ENCODE measurements at places on chromosomes 7 and 10.

DNA sequence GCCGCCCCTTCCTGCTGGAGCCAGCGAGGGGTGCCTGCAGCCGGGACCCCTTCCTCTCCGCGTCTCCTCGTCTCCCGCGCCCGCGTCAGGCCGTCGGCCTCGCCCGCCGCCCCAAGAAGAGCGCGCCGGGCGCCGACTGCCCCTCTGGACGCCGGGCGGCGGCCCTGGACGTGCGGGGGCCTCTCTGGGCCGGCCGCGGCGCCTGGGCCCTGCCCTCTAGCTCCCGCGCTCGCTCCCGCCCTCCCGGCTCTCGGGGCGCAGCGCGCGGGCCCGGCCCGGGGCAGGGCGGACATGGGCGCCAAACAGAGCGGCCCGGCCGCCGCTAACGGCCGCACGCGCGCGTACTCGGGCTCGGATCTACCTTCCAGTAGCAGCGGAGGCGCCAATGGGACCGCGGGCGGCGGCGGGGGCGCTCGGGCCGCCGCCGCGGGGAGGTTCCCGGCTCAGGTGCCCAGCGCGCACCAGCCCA lies 704 bp downstream of the ZNRF2 start:
- DNase-seq = peak; percentile 17

DNA sequence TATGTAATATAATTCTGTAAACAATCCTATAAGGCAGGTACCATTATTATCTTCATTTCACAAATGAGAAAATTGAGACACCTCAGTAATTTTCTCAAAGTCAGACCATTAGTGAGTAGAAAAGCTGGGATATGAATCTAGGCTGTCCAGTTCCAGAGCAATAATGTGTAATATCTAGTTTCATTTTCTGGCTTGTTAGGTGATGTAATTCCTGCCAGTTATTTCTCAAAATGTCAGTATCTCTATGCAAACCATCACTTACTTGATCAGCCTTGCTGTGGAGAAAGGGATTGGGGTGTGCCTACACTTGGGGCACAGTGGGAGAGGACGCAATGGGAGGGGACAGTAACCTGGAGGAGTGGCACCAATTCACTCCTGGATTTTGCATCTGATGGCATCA lies 157.5 kb downstream of the LYZL1 start:
- no peak for DNase-seq

DNA sequence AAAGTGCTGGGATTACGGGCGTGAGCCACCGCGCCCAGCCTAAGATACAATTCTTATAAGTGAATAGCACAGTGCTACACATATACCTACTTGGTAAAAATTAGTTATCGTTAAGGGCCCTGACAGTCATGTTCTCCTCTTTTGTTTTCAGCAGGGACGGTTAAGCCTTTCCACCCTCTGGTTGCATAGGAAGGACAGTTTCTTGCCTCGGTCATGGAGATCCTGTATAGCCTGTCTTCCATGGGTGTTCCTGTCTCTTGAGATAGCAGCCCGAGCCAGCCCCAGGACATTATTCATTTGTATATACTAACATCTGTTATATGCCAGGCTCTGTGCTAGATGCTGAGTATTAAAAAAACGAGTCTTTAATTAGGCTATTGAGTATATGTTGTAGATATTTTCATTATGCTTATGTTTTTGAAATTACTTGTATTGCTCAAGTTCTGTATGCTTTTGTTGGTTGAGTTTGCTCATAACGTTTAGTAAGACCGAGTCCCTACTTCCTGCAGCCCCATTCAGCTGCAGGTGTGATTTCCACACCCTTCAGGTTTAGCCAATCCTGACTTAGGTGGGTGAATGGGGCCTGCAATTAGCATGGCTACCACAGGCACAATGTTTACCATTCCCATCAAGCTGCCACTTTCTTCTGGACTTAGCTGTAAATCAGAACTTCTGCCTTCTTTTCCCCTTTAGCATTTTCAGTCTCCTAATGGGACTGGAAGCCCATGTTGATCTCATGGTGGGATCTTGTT lies 24.8 kb downstream of the CCSER2 start:
- no peak for DNase-seq

DNA sequence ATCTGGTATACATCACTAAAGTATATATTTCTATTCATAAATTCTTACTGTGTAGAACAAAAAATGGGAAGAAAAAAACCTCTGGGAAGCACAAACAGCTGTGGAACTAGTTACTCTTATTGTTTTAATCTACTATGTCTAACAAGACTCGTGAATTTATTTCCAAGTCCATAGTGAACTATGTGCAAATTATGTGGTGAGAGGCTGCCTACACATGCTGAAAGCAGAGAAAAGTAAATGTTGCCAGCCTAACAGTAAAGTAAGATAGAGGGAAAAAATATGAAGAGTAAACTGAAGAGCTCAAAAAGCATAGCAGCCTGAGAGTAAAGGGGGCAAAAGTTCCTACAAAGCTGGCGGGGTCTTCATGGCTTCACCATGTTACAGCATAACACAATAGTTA lies 3.0 kb downstream of the GDI2 start:
- no peak for DNase-seq

DNA sequence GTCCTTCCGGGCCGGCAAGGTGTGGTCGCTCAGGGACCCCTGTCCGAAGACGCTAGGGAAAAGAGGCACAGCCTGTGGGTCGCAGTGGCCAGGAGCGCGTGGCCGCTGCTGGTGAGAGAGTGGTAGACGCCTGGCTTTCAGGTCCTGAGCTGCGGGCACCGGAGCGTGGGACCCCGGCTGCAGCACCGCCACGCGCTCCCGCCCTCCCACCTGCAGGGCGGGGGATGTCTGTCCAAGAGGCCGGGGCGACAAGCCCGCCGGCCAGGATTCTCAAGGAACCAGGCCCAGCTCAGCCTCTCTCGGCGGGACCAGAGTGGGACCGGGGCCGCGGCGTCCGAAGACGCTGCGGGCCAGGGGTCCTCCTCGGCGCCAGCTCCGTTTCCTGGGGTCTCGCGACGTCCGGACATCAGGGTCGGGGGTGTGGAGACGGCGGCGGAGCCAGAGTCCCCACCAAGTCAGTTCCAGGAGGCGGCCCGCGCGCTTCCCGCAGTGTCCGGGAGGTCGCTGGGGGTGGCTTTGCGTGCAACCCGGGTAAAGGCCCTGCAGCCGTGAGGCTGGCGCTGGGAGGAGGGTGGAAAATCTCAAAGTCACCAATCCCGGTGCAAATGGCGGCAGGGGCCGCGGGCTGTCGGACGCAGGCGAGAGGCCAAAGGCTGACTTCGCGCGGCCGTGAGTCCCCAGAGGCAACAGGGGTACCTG lies 5.5 kb downstream of the ZNF503 start:
- no peak for DNase-seq

DNA sequence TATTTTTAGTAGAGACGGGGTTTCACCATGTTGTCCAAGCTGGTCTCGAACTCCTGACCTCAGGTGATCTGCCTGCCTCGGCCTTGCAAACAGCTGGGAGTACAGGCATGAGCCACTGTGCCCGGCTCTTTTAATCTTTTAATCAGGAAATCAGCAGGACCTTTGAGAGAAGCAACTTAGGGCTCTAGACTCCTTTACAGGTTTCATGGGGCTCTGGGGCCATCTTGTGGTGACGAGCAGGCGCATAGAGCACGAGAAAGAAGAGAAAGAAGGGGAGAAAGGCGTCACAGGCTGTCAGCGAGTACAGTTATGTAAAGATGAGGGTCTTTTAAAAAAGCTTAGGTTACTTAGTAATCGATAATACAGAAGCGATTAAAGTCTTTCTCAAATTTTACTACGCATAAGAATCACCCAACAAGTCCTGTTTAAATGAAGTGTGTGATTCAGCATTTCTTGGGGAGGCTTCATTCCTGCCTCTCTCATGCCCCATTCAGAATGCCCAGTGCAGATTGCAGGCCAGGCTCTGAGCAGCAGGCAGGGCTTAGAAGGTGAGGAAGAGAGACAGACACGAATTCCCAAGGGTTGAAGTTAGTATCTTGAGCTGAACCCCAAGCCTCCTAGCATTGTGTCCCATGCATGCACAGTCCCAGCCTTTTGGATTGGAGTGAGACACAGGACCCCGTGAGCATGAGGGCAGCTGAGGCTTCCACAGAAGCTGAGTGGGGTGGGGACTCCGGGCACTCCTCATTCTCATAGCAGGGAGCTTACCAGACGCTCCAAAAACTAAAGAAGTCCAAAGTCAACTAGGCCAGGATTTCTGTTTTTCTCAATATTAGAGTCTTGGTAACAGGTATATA lies 23.6 kb upstream of the PFKP start:
- DNase-seq = no peak

DNA sequence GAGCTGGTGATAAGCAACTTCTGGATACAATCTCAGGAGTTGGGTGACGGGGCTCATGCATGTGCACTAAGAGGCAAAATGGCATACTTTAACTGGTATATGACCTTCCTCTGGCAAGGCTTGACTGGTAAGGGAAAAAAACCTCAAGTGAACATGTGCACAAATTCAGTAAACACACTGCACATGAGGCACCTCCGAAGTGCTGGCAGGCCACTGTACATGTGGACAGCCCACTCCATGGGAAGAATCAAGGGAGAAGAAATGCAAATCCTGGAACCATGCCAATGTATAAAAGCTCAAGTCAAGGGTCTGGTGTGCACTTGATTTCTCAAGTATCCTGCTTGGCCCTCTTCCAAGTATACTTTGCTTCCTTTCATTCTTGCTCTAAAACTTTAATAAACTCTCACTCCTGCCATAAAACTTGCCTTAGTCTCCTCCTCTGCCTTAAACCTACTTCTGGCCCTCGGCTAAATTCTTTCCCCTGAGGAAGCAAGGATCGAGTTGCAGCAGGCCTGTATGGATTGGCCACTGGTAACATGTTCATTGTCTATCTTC lies 167.2 kb downstream of the RAMP3 start:
- no peak for DNase-seq

- peak; percentile 11 for DNase-seq
Observed at GRCh38 chr7:50450590-50451032, 461 bp upstream of the FIGNL1 start.

DNA sequence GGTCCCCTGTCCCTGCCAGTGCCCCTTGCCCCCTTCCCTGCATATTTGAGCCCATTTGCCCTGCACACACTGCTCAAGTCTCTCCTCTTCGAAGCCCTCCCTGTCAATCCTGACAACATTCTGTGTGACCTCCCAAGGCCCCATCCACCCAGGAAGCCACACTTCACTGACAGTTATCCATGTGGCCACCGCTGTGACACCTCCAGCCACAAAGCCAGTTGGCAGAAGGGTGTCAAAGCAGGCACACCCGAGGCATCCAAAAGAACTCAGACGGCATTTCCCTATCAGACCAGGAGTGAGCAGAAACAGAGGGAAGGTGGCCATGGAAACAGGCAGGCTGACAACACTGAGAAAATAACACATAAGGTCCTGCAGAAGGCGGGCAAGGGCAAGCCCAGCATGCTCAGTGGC lies 4.6 kb downstream of the POLM start:
- no peak for DNase-seq

DNA sequence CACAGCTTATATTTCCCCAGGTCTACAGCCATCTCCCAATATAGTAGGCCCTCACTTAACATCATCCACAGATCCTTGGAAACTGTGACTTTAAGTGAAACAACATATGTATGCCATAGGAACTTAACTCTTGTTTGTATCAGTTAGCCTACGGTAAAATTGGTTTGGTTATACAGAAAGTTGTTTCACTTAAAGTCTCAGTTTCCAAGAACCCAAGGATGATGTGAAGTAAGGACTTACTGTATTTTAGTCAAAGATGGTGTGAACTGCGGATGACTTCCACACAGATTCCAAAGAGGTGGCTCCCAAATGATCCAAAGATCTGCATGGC lies 56.4 kb upstream of the MRLN start:
- no peak for DNase-seq

GRCh38 chr10:101467286-101467770 lies 113.4 kb downstream of the BTRC start:
- peak; percentile 14 for DNase-seq

GRCh38 chr7:132680590-132680989 lies 104.3 kb upstream of the PLXNA4 start:
- no peak for DNase-seq

- no peak for DNase-seq
Observed at GRCh38 chr7:49333180-49333881, 409.0 kb downstream of the CDC14C start.

GRCh38 chr7:70883750-70884439 lies 248.0 kb upstream of the GALNT17 start:
- no peak for DNase-seq

DNA sequence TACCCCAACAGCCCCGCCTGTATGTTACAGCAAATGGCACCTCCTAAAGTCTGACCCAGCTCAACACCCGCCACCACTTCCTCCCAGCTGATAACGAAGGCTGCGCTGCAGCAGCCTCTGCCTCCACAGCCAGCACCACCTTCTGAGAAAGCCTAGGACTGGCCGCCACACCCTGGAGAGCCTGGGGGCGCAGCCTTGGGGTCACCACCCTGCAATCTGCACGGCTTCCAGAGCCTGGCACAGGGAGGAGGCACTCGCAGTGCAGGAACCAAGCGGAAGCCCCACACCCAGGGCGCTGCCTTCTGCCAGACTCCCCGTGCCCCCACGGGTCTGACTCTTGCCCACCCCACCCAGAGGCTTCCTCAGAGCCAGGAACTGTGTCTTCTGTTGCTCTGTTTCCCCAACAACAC lies 112.5 kb downstream of the MAD1L1 start:
- peak; percentile 15 for DNase-seq

DNA sequence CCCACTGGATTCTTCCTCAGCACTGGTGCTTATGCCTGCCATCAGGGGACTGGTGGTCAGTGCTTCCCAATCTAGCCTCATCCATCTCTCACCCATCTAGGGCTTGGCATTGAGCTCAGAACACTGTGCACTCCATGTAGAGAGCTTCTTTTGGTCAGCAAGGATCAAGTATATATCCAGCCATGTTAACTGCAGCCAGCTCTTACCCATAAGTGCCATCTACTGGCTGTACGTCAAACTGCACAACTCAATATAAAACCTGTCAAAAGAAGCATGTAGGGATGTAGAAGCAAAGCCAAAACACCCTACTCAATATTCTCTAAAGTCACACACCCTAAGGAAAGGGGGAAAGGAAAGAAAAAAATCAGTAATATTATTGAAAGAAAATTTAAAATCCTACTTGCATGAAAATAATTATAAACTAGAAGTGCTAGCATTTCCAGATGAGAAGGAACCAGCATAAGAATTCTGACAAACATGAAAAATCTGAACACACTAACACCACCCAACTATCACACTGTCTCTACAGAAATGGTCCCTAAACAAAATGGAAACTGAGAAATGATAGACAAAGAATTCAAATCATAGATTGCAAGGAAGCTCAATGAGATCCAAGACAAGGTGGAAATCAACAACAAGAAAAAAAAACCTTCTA lies 531.1 kb upstream of the STEAP1 start:
- no peak for DNase-seq

GRCh38 chr7:155202106-155202871 lies 95.4 kb upstream of the INSIG1 start:
- DNase-seq = no peak

DNA sequence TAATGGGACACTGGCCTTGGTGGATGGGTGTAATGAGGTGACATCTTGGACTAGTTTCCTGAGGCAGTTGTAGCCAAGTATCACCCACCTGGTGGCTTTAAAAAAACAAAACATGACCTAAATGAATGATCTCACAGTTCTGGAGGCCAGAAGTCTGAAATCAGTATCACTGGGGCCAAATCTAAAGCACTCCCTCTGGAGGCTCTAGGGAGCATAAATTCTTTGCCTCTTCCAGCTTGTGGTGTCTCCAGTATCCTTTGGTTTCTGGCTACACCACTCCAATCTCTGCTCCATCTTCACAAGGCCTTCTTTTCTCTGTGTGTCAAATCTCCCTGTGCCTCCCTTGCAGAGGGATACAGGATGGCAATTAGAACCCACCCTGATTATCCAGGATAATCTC lies 342.9 kb downstream of the CALN1 start:
- DNase-seq = no peak

Measured in effector CD4-positive, alpha-beta T cell (primary cell).